Neural crest cell (in vitro differentiated cells): ENCODE measurements at places on chromosomes 6 and 20. TPM values are rescaled to one million over a fixed set of nuclear protein-coding genes. Genes with fewer than 3 reads are reported as not detected.

Gene CRYBG1
- 0.07 TPM in 1 of 2 replicates, not detected in the other for total RNA-seq

Gene HTR1E
- total RNA-seq = not detected in 2 replicates

Gene PRDM1
- 1.2 and 1.7 TPM in 2 replicates for total RNA-seq

Gene ZBTB46
- total RNA-seq = 23.7 and 23.8 TPM in 2 replicates

Gene HRH3
- total RNA-seq = 0.75 and 0.86 TPM in 2 replicates

Gene ADGB
- total RNA-seq = not detected in 2 replicates

Gene APCDD1L
- not detected in 2 replicates for total RNA-seq
